Neural progenitor cell (in vitro differentiated cells): ENCODE measurements at places on chromosomes 6 and 20.
A peak's percentile ranks its signal among the peaks of the same experiment; 100 is the strongest.

GRCh38 chr6:83792846-83793245, 60.3 kb upstream of the RIPPLY2 start:
- no peak for DNase-seq

DNA sequence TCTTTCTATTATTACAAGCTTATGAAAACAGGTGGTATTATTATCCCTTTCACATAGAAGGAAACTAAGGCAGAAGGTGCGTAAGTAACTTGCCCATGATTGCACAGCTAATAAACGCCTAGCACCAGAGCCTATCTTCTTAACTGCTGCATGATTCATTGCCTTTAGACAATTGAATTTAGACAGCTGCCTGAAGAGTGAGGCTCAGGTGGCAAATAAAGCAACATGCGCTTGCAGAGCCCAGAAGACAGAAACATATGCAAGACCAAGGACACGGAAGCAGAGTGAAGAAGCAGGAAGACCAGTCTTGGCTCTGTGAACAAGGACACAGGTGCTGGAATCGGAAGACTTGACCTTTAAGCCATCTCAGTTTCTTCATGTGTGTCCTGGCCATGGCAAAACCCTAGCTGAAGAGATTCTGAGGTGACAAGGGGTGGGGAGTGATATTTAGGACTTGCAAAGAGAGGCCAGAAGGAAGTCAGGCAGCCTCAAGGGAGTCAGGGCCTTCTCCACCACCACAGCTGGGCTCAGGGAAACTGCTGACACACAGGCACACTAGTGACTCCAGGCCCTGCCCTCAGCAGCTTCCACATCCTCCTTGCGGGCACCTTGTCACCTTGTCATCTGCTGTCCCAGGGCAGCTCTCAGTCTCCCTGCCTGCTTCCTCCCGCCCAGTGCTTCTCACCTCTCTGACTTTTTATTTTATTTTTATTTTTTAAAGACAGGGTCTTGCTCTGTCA, 91.7 kb upstream of the SLC22A16 start:
- no peak for DNase-seq

DNA sequence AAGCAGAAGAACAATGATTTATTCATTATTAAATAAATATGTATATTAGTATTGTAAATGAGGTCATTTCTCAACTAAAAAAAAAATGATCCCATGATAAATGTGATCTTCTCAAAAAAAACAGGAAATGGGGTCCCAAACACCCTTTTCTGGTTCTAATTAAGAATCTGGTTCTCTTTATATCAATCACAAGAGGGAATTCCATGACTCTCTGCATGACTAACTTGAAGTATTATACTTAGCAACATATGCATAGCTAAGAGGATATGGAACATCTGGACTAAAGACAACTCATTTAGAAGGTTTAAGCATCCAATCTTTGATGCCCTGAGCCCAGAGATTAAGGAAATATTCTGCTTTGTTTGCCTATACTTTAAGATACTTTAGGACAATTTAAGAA, 89.7 kb upstream of the EMILIN3 start:
- no peak for DNase-seq

GRCh38 chr20:45918779-45919537, 7.0 kb upstream of the PLTP start:
- DNase-seq: no peak

- DNase-seq: no peak
These were observed 134.0 kb downstream of the SAMD5 start for GRCh38 chr6:147642458-147642857.

GRCh38 chr6:43887906-43888683, 118.1 kb downstream of the VEGFA start:
- no peak for DNase-seq

DNA sequence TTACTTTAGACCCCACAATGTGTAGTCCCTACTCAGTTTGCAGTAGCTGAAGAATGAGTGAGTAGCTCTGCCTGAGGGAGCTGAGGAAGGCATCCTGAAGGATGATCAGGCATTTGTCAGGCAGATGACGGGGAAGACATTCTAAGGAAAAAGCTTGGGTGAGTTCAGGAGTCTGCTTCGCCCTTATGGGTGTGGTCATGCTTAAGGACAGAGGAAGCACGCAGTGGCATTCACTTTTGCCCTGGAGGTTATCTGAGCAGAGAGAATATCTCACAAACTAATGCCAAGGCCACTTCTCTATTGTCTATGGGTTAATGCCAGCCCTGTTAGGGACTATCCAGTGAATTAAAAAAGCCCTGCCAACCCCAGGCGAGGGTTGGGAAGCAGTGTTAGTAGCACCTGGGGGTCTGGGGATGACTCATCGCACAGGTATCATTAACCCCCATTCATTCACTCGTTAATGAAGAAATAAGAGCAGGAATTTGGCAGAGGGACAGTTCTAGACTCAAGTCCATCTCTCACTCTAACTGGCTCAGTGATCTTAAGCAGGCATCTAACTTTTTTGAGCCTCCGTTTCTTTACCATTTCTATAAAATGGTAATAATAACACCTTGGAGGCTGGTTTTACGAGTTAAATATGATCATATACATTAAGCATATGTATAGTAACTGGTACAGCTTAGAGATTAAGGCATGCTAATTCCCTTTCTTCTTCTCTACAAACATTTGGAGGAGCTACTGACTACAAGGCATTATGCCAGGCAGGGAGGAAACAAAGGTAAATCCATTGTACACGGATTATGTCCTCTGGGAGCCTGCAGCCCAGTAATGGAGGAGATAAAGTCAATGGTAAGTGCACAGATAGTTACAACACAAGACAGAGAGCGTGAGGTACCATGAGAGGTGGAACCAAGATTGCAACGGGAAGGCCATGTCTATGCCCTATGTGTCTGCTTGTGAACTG, 93.2 kb upstream of the AKIRIN2 start:
- peak; percentile 22 for DNase-seq

- no peak for DNase-seq
These were observed 14.4 kb downstream of the RSPO4 start for GRCh38 chr20:987677-988076.

DNA sequence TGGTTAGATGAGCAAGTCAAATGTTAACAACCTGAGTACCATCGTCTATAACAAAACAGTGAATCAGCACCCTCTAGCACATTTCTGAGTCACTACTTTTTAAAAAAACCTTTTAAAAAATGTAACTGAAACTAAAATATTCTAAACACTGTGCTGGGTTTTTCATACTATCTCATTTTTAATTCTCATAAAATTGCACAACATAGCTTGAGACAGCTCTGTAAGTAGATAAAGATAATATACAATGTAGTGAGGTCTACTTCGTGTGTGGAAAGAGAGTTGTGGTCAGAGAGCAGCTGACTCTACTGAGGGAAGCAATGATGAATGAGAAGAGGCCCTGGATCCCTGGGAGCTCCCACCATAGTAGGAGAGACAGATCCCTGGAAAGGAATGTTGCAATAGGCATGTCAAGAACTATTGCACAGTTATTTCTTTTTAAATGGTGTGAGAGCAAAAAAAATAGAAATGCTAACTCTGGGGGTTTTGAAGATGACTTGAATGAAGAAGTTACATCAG, 13.6 kb upstream of the CALHM6 start:
- no peak for DNase-seq

DNA sequence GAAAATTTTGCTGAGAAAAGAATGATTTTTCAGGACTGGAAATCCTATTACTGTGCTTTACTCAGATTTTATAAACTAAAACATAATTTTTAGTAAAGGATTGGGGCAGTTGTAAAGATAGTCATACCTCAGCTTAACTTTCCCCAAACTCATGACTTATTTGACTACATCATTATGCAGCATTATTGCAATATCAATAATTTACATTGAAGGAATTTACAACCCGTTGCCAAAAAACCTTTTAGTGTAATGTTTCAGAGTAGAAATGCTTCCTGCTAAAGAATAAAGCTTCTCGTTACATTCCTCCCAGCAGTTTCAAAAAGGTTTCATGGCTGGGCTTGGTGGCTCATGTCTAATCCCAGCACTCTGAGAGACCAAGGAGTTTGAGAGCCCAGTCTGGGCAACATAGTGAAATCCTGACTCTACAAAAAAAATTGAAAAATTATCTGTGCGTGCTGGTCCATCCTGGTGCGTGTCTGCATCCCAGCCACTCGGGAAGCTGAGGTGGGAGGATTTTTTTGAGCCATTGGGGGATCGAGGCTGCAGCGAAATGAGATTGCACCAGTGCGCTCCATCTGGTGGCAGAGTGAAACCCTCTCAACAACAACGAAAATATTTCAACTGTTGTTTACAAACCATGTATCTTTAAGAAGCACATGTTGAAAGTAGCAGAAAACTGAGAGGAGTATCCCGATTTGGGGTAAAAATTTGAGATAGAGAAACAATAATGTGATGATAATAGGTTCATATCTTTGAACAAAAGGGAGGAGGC, 4.4 kb downstream of the AMD1 start:
- peak; percentile 57 for DNase-seq

DNA sequence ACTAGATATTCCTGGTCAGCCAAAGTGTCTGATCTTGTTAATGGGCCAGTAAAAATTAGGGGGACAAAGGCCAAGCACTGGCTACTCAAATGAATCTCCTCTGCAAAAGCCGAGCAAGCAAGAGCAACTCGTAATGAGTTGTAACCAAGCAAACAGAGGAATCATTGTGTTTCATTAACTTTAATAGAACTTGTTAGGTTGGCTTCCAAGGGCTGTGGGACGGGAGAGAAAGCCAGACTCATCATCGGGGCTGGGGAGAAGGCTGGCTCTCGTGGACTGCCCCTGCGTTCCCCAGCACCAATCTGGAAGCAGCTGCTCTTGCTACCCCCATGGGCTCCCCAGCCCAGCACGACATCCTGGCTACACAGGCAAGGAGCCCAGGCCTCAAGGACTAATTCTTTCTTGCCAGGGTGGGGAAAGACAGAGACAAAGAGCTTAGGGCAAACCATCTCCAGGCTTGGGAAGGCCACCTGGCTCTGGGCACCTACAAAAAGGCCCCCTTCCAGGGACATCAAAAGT, 10.5 kb upstream of the SCUBE3 start:
- no peak for DNase-seq

GRCh38 chr20:5703681-5704101, 46.5 kb upstream of the SHLD1 start:
- no peak for DNase-seq

GRCh38 chr20:51306521-51307358, 235.8 kb downstream of the NFATC2 start:
- peak; percentile 89 for DNase-seq

DNA sequence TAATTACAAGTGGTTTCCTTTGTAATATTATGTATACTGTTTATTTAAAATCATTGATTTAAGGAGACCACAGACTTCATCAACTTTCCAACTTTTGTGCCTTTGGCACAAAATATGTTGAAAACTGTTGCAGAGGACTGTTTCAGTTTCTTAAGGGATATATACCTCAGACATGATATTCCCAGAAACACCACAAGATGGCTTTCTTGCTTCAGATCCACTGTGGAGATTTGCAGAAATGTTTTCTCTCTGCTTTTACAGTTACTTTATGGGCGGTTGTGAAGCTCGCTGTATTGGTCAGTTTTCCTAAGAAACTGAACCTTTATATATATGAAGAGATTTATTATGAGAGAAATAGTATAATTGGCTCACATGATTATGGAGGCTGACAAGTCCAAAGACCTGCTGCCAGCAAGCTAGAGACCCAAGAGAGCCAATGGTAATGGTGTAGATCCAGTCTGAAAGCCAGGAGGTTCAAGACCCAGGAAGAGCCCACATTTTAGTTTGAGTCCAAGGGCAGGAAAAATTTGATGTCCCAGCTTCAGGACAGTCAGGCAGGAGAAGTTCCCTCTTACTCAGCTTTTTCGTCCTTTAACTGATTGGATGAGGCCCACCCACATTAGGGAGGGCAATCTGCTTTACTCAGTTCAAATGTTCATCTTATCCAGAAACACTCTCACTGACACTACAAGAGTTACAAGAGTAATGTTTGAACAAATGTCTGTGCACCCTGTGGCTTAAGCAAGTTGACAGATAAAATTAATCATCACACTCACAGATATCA, 12.8 kb downstream of the ME1 start:
- peak; percentile 51 for DNase-seq

DNA sequence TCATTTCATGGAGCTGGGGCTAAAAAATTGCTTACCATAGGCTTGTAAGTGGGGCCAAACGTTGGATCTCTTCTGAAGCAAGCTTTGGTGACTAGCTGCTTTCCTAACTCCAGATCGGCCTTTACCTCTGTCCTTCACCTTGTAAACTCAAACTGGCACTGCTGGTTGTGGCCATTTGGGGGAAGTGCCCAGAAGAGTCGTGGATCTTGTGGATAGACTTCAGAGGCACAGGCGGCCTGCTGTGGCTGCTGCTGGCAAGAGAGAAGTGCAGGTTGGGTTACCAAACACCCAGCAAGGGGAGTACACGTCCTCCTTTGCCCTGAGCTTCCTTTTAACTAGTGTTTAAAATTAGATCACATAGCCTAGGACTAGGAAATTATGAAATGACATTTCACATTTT, 36.8 kb upstream of the KLHL31 start:
- no peak for DNase-seq

DNA sequence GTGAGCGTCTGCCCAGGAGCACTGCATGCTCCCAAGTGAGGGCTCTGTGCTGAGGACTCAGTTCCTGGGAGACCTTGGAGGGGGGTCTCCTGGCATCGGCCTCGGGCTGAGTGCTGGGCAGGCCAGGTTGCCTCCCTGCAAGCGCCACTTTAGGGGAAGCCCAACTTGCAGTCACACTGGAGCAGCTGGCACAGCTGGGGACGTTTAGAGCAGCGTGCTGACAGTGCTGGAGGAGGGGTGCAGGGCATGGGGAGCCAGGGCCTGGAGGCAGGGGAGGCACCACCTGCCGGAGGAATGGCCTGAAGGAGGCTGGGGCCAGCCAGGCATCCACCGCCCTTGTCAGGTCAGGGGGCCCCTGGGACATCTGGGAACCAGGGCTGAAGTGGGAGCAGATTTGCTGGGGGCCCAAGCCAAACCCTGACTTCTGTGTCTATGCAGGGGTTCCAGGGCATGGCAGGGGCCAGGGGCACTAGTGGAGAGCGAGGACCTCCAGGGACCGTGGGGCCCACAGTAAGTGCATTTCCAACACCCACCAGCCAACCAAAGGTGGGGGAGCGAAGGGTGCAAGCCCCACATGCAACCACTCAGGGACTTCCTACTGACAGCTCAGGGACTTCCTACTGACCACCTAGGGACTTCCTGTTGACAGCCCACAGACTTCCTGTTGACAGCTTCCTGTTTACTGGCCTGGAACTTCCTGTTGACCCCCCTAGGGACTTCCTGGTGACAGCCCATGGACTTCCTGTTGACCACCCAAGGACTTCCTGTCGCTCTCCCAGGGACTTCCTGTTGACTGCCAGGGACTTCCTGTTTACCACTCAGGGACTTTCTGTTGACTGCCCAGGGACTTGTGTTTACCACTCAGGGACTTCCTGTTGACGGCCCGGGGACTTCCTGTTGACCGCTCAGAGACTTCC, 33.6 kb downstream of the COL20A1 start:
- DNase-seq: no peak

GRCh38 chr6:45548657-45549515, 171.2 kb upstream of the SUPT3H start:
- DNase-seq: no peak

- DNase-seq: no peak
These were observed 40.5 kb upstream of the BHLHE23 start for GRCh38 chr20:63047267-63047666.
